Activated T-helper 1 cell treated with Interleukin-2 at 50 U/mL for 16 hours (primary cell): ENCODE measurements at places on chromosomes 11 and 22.

- DNase-seq, result no peak
These were observed 452.6 kb downstream of the LUZP2 start for GRCh38 chr11:24949406-24949805.

GRCh38 chr11:2950825-2951224 lies 21.6 kb upstream of the PHLDA2 start:
- no peak for DNase-seq

DNA sequence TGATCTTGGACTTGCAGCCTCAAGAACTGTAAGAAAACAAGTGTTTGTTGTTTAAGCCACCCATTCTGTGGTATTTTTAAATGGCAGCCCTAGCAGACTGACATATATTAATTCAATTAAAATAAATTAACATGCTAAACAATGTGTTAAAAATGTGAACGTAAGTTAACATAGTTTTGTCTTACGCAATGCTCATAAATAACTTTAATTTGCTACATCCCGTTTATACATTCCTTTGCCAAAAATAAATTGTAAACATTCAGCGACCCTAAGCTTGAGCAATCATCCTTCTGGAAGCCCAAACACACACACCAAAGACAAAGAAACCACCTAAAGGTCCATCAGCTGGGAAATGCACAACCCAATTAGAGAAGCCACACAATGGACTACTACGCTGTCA lies 70.4 kb downstream of the CELSR1 start:
- no peak for DNase-seq

DNA sequence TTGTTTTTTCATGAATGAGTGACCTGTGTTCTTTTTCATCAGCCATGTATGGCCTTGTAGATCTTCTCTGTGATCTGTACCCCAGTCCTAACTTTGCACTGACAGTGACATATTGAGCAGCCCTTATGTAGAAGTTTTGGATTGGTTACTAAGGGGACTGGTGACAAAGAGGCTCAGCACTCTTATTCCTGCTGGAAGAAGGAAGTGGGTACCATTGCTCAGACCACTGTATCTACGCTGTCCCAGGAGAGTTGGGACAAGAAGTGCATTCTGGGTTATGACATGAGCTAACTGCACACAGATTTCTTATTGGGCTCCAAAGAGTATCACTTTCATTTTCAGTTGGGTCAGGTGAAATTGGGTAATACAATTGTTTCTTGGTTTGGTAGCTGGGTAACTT lies 107.8 kb upstream of the RASSF10 start:
- no peak for DNase-seq

DNA sequence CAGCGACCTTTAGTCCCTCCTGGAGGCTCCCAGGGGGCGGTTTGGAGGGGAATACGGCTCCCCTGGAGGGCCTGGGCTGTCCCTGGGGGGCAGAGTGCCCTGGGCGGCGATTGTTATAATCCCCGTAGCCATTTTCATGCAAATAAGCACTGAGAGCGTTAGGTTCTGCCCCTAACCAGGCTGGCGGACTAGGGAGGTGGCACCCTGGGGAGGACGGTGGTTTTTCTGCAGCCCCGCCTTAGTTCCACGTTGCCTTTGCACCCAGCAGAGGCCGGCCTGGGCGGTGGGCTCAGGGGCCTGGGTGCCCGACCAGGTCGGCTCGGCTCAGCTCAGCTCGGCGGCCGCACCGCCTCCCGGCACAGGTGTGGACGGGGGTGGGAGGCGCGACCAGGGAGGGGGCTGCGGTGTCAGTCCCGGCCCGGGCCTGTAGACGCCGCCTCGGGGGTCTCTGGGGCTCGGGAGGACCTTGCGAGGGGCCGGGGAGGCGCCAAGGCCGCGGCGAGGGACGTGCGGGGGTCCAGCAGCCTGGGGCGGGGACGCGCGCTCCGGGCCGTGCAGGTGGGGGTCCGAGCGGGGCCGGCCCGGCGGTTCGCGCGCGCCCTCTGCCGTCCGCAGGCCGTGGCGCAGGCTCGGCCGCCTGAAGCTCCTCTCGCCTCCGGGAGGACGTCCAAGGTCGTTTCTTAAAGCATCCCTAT lies 2.3 kb upstream of the DUSP8 start:
- no peak for DNase-seq

GRCh38 chr11:110474578-110474977 lies 44.8 kb downstream of the FDX1 start:
- DNase-seq, result no peak

DNA sequence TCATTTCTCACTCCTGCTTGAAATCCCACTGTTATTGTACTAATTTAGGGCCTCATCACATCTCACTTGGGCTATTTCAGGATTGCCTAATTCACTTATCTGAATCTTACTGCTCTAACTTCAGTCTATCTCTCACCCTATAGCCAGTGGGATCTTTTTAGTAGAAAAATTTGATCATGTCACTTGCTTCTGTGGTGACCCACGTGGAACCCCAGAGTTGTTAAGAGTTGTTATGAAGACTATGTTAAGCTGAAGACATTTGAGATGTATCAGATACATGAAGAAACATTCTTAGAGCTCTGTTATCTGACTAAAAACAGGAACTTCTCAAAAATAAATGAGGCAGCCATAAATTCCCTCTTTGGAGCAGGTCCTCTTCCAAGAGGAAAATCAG lies 1375.6 kb upstream of the TENM4 start:
- DNase-seq, result no peak

GRCh38 chr11:60756307-60757032 lies at the start of gene MS4A15:
Gene MS4A15, plus strand, starts transcription at chr11:60756867. Its CDS starts 6,867 bp downstream, at chr11:60763734.
- no peak for DNase-seq

DNA sequence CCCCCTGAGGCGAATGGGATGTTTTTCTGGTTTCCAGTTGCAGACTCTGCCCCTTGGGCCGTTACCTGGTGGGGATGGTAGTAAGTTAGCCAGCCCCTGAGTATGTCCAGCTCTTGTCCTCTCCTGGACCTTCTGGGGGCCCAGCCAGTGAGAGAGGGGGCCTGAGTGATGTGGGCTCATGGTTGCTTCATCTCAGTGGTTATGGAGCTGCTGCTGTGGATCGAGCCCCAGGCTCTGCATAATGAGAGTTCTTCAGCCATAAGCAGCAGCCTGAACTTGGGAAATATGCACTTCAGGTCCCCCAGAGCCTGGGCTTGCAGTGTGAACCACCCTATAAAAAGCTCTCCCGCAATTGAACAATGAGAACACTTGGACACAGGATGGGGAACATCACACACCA lies 5.9 kb downstream of the TMPRSS13 start:
- DNase-seq, result no peak

DNA sequence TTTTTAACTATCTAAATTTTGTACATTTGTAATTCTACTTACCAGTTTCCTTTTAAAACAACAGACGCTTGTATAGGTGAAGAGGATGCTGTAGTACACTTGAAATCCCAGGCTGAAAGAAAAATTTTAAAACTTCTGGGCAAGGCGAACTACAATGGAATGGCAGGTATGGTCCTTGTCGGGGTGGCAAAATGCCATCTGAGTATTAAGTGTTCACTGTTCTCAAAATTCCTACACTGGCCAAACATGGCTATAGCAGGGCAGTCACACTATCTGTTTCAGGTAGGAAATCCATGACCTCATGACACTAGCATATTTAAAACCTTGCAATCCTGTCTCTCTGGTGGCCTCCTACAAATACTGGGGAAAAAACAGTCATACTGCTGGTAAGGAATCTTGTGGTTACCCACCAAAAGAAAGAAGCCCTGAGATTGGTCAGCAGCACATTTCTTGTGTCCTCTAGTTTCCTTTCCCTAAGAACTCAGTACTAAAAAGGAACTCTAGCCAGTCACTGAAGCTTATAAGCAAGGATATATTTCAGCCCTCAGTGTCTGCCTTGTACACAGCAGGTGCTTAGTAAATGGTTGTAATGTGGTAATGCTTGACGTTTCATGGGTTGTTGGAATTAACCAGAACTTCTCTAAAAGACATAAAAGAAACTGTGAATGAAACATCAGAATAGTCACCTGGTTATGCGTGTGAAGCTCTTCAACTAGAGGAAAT lies 5.2 kb upstream of the ZC3H12C start:
- no peak for DNase-seq

DNA sequence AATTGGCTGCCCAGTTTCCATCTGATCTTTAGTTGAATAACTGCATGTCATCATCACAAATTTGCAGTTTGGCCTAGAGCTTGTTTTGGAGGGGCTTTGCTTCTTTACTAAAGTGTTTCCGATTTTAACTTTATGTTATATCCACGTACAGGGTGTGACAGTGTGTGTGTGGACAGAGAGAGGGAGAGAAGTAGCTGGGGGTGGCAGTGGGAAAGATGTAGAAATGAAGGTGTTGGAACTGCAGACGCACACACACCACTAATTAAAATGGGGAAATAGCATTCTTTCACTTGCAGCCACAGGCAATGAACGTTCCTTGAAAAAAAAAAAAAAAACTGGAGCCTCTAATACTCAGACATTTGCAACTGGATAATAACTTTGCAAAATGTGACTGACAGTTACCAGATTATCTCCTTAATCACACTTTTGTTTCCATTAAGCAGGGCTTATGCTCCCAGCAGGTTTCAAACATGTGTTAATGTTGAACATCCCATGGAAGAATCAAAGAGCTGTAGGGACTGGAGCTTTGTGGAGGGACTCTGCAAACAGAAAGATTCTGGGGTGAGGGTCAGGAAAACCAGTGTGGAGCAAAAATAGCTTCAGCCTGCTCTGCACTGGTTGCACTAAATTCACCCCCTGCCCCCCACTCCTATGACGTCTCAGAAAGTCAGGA lies 238.1 kb upstream of the TENM4 start:
- DNase-seq, result no peak

GRCh38 chr11:125846188-125846587 lies 13.1 kb downstream of the PATE4 start:
- DNase-seq, result no peak

- no peak for DNase-seq
These were observed 4.1 kb downstream of the B3GAT1 start for GRCh38 chr11:134407923-134408322.

DNA sequence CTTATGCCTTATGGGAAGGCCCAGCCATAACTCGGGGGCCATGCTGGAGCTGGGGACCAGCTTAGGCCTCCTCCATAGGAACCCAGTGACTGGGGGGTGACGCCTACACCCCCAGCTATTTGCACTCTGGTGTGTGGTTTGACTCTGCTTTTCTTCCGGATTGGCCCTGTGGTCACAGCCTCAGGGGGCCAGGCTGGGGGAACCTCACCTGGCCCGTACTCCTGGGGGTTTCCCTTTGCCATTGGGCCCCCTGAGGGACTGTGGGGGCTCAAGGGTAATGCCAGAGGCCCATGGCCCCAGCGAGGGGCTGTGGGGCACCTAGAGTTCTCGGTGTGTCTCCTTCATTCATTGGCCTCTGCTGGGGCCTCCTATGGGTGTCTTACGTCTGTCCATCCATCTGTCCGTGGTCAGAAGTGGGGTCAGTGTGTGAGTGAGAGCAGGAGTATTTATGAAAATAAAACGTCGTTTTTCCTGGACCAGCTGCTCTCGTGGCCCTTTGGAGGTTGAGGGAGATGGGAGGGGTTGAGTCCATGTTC lies 6.3 kb upstream of the SH3BP1 start:
- no peak for DNase-seq

DNA sequence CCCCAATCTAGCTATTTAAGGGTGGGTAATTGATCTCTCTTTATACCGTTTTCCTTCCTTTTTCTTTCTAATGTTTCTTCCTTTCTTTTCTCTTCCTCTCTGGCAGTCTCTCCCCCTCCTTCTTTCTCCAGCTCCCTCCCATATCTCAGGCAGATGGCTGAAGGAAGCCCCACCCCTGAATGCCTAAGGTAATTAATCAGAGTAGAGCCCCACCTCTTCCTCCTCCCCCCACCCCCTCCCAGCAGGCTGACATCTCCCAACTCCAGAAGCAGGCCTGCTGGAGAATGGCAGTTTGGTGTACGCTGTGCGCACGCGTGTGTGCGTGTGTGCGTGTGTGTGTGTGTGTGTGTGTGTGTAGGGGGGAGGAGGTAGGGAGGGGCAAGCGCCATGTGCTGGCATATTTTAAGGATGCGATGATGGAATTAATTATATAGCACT lies 122.6 kb downstream of the APOL5 start:
- no peak for DNase-seq

GRCh38 chr11:43689167-43689566 lies 8.6 kb downstream of the HSD17B12 start:
- DNase-seq, result no peak

GRCh38 chr22:27853424-27853823 lies 51.9 kb upstream of the MN1 start:
- DNase-seq, result no peak

DNA sequence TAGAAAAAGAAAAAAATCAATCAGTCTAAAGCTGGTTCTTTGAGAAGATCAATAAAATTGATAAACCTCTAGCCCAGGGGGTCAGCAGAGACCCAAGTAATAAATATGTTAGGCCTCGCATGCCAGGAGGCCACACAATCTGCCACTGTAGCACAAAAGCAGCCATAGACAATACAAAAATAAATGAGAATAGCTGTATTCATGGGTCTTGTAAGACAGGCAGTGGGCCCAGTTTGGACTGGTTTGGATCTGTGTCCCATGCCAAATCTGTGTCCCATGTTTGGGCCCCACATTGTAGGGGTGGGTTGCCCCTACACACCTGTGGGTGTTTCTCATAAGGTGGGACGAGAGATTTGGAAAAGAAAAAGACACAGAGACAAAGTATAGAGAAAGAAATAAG lies 6.6 kb upstream of the PLAAT4 start:
- no peak for DNase-seq

- DNase-seq, result no peak
These were observed 42.5 kb downstream of the SNX19 start for GRCh38 chr11:130873761-130874160.

GRCh38 chr11:47143322-47143721 lies 33.4 kb downstream of the ARFGAP2 start:
- no peak for DNase-seq

- DNase-seq, result no peak
These were observed 42.8 kb downstream of the TNRC6B start for GRCh38 chr22:40220316-40221054.

GRCh38 chr11:69439127-69439526 lies 42.3 kb upstream of the LINC01488 start:
- no peak for DNase-seq

DNA sequence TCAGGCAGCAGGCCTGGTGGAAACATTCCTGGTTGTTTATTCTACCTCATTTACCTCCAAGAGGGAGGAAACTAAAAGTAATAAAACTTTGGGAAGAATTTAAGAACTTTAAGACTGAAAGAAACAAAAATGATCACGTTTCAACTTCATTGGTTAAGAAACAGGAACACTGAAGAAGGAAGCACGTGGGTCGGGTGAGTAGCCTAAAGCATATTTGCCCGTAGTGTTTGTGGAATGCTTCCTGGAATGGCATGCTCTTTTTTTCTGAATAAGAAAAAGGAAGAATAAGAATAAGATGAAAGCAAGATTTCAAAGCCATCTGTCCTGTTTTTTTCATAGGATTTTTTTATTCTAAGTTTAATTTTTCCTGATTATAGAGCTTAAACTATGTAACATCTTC lies 83.1 kb downstream of the WNT11 start:
- DNase-seq, result no peak
